ENCODE measurements at places on chromosomes 2 and 18. TPM values are rescaled to one million over a fixed set of nuclear protein-coding genes. Genes with fewer than 3 reads are reported as not detected.

FMNL2 gene
- total RNA-seq: 0.26 TPM

TFCP2L1 gene
- 0.06 TPM for total RNA-seq

CASP8 gene
- 77.3 TPM for total RNA-seq

NR4A2 gene
- total RNA-seq: 3.2 TPM

RUFY4 gene
- 1.4 TPM for total RNA-seq

DNA sequence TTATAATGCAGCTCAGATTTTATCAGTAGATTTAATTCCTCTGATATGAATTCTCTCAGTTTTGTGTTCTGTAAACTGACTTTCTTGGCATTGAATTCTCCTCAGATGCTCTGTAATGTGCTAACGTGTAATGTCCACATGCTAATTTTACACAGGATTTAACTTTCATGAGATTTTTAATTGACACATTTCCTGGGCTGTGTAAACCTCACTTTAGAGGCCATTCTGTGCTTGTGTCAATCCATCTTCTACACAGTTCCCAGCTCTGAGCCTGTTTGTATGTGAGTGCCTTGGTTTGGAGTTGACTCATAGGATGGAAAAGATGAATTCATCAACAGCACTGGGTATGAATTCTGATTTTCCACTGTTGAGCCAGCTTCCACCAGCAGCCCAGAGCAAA lies 476.7 kb upstream of the GCFC2 start:
- DNase-seq: no peak

- DNase-seq: no peak
Measured at GRCh38 chr2:57146951-57147350, 899.7 kb upstream of the VRK2 start.

- DNase-seq: no peak
Measured at GRCh38 chr2:238169708-238170251, 11.0 kb downstream of the ERFE start.

DNA sequence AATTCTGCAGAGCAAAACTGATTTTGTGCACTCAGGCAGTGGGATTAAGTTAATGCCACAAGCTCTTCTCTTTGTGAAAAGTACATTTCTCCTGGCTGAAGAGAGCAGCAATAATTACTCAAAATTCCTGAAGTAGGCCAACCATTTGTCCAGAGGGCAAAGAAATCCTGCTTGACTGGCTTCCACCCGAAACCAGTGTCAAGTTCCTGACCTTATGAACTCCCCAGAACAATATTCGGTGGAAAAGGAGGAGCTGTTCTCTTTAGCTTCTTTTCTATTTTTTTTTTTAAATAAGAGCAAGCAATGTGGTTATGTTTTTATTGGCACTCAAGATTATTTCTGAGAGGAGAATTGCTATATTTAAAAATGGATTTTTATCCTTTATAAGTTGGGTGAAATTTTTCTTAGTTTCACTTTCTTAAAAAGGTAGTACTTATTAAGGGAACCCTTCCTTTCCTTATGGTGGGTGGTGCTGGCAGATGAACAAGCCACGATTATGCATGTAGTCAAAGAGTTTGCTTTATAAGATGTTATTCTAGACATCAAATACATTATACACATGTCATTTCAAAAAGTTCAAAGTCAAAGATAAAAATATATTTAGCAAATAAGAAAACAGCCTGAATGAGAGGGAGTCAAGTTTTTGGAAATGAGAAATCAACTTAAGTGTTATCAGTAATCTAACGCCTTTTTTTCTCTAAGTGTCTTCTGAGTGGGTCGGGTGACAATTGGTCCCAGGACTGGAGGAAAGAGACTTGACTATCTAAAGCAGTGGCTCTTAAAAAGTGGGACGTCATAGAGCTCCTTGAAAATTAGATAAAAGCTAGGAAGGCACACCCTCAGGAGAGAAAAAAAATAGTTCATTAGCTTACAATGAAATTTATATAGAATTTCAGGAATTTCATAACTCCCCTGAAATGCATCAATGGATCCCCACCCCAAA lies 194.5 kb downstream of the IKZF2 start:
- no peak for DNase-seq

DNA sequence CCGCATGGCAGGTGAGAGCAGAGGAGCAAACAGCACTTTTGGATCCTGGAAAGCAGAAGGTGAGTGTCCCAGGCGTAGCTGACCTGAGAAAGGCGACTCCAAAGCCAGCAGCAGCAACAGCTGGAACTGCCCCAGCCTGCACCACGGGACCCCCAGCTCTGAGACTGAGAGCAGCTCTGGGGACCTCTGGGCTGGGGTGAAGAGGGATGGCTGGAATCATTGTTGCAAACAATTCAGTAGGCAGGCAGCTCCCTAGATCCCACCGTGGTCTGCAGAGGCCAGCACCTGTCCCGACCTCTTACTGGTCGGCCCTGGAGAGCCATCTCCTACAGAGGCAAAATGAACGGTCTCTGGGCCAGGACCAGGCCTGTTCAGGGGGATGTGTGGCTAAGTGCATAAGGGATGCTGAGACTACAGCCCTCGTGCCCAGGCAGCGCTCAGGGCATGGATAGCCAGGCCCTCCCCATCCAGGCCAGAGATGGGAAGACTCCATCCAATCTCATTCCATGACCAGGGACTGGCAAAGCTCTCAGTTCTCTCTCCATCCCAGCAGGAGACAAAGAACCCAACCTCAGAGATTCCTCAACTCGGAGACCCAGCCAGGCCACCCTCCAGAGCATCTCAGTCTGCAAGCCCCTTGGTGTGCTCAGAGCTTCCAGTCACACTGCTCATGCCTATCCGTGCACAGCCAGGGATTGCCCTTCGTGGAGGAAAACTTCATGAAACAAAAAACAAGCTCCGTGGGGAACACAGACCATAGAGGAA lies 38.2 kb upstream of the ALPP start:
- no peak for DNase-seq

DNA sequence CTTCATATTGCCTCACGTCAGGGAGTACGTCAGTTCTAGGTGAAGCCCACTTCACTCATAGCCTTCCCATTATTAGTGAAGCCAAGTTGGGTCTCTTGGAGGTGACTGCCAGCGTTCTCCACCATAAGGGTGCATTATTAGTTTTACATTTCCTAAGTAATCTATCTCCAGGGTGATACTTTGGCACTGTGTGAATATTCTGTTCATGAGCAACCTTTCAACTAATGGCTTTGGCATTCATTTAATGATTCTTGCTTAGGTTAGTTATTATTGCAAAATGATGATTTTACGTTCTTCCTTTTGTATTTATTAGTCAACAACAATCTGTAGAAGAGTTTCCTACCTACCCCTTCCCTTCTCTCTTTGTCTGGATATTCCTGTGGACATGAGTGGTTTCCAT lies 97.5 kb downstream of the MAP4K4 start:
- no peak for DNase-seq

- DNase-seq: no peak
Measured at GRCh38 chr2:147628971-147629421, 215.8 kb upstream of the ACVR2A start.

GRCh38 chr2:8750221-8750620 lies 68.4 kb downstream of the ID2 start:
- no peak for DNase-seq

- no peak for DNase-seq
Measured at GRCh38 chr2:101806123-101806522, 108.6 kb downstream of the MAP4K4 start.

GRCh38 chr18:36708366-36708765 lies 120.4 kb downstream of the TPGS2 start:
- no peak for DNase-seq

GRCh38 chr2:212264187-212264586 lies 274.4 kb downstream of the ERBB4 start:
- DNase-seq: no peak

DNA sequence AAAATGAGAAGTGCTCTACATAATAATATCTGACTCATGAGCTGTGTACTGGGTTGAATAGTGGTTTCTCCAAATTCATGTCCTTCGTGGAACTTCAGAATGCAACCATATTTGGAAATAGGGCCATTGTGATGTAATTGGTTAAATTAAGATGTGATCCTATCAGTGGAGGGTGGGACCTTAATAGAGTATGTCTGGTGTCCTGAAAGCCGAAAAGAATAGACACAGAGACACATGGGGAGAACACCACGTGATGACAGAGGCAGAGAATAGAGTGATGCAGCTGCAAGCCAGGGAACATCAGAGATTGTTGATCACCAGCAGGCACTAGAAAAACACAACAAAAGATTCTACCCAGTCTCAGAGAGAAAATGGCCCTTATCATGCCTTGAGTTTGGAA lies 310.1 kb downstream of the EXOC6B start:
- no peak for DNase-seq

DNA sequence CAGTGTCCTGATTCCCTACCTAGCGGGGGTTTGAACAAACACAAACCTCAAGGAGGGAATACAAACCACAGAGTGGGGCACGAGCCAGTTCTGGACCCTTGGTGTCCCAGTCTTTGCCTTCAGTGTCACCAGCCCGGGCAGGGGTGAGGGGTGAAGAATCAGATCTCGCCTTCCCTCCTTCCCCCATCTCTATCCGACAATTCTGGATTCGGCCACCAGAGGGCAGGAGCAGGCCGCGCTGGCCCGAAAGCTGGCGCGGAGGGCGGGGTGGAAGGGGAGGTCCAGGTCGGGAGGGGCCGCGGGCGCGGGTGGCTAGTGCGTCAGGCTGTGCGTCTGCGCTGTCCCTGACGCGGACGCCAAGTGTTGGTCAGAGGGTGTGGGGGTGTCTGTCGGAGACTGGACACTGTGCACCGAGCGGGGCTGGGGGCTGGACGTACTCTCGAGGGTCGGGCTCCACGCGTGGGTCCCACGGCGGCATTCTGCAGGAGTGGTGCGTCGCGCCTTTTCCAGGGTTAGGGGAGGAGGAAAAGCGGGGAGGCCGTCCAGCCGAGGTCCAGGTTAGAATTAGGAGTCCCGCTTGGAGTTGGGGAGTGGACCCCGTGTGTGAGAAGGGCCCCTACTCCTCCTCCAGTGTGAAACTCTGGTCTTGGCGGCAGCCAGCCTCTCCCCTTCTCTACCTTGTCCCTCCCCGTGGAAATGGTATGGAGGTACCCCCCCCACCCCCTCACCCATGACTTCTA lies 2.9 kb upstream of the CRYBA2 start:
- DNase-seq: peak; percentile 80

All from activated CD8-positive, alpha-beta memory T cell treated with anti-CD3 and anti-CD28 coated beads, Interleukin-2, amount 10 ng/mL, durations not matched to agents 7 days and 5 days (primary cell).